ENCODE measurements at places on chromosomes 13 and 19.

DNA sequence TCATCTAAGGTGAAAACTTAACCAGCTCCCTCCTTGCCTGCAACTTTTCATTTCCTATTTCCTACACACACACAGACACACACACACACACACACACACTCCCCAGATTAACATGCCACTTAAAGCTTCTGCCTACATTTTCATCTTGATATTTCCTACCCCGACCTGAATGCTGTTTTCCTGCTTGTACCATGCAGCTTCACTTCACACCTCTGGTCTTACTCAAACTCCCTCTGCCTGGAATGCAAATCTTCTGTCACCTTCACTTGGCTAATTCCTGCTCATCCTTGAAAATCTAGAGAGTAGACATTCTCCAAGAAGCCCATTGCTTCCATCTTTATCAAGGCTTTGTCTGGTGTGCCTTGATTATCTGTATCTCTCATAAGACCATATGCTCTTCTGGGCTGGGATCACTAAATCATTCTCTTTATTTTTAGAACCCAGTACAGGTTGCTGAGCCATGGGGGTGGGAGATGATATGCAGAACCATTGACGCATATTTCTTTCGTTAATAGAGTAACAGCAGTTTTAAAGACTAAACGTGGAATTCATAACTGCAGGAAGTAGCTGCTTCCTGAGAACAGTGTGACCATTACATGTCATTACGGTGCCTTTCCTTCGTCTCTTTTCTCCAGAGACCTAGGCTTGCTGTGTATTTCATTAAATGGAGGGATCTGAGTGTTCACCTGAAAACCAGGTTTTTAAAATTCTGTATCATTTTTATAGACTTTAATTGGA, 37.7 kb downstream of the CNMD start:
- DNase-seq, result no peak

DNA sequence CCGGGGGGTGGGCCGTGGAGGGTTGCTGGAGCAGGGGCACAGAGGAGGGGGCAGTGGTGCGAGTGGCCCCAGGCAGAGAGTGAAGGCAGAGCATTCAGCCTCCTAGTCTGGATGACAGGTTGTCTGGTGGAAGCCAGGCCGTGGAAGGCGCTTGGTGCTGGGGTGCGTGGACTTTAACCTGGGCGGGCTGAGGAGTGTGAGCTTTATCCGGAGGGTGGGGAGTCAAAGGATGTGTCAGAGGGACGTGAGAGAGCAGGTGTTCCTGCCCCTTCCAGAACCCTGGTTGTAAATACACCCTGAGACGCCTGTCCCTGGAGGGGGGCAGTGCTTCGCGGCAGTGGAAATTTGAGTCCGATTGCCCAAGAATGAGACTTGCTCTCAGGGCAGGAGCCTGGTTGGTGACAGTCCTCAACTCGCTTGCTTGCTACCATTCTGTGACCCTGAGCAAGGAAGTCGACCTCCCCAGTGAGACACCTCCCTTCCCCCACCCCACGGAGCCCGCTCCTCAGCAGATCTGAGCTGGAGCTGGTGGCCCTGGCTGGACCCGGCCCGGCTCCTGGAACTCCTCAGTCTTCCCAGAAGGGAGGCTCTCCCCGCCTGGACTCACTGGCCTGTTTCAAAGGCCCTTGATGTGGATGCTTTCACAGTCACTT, 2.3 kb downstream of the SPPL2B start:
- no peak for DNase-seq

GRCh38 chr13:109227344-109227940, 558.9 kb downstream of the IRS2 start:
- no peak for DNase-seq

DNA sequence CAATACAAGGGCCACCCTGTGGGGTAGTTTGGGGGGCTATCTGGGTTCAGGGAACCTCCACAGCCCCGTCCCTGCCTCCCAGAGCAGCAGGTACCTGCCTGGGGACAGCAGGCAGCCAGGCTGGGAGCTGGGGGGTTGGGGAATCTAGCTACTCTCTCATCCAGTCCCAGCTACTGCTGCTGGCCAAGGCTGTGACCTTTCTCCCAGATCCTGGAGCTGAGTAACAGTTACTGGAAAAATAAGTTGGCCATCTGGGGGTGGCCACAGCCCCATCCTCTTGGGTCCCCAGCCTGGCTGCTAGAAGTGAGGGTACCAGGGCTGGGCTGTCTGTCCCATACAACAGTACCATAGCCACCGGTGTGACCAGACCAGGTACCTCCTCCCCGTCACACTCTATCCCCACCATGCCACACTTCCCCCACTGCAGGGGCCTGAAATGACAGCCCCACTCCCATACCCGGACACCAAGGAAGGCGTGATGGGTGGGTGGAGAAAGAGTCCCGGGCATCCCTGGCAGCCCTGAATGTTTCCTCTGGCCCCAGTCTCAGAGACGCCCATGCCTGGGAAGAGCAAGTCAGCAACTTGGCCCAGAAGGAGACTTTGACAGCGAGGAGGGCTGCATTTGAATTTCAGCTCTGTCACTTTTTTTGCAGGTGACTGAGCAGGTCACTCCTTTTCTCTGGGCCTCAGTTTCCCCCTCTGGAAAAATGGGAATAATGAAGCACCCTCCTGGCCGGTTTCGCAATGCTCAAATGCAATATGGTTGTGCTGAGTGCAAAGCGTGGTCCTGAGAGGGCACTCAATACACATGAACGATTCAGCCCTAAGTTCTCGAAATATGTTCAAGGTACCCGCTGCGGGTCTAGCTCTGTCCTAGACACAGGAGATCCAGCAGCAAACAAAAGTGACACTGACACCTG, 30.7 kb upstream of the NFIC start:
- DNase-seq, result no peak

GRCh38 chr13:79060216-79060615, 345.8 kb downstream of the RBM26 start:
- no peak for DNase-seq

DNA sequence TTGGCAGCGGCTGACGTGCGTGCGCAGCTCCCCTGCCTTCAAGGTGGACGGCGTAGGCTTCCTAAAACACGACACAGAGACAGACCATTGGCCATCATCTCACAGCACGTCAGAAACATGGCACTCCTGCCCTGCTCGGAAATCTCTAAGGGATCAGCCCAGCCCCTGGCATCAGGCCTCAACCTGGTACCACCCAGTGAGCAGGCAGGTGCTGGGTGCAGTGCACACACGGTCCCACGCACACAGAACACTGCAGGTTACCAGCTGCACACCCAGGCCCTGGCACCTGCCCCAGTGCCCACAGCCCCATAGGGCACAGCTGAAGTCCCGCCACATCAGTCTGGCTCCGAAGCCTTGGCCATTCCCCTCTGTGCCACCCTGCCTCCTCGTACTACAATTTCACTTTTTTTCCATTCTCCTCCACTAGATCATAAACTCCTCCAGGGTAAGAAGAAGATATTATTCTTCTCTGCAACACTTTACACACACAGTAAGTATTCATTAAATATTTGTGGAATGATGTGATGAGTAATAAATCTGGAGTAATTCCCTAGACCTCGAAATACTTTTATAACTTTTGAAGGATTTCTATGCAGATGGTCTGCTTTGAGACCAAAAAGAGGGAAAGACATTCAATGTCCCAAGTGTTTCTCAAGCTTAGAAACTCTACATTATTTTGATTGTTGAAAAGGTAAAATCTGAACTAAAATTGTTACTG, 156.4 kb downstream of the COL4A1 start:
- DNase-seq, result no peak

DNA sequence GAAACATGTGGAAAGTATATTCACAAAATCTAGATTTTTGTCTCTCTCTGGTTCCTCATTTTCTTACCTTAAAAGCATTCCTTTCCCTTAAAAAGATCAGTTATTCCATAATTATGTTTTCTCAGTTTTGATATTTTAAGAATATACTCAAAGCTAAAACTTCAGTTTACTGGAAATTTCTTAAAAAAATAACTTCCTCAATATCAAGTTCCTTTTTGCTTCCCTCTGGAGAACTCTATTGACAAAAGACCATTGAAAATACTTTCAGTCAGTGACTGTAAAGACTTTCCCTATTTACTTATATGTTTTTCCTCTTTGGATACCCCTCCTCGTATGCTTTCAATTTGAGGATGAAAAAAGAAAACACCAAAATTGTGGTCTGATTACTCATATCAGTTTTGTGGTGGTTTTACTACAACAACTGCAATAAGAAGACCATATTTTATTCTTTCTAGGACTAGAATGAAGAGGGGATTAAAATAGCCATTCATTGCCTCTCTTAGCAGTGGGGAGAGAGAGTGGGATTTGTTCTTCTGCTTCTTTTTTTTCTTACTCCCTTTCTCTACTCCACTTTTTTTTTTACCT, 113.2 kb downstream of the ESD start:
- no peak for DNase-seq

DNA sequence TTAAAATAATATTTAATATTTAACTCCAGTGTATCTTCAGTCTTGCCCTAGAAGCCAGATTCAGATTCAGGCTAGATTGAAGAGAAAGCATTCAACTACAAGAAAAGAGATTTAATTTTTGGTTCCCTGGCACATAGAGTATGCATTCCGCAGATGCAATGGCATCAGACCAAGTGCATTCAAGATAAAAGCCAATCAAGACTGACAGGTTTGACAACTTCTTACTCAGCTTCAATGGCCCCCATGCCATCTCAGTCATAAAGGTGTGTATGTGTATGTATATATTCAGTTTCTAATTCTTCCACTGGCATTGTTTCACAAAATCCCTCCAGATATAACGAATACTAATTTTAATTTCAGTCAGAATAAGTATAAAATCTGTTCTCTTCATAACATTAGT, 650.8 kb upstream of the GPC6 start:
- no peak for DNase-seq

DNA sequence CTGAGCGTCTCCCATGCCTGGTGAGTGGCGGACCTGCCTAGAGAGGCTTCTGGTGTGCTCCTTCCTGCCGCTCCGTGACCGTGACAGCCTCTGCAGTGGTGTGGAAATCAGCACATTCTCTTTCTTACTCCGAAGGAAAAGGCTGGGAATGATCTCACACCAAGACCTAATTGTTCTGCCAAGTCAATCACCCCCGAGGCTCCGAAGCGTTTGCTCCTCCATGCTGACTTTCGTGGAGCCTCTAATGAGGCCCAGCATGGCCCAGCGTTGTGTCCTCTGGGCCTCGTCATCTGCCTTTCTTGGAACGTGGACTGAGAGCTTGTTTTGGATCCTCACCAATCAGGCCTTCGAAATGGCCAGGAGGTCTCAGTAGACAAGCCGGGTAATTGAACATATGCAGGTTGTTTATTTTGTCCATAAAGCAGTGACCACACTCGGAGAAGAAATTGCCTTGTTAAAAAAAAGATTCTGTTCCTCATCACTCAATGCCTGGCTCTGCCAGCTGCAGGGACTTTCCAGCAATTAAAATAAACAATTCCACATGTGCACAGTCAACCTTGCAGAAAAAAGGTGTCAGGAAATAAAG, 107.1 kb downstream of the UBL3 start:
- DNase-seq, result no peak

DNA sequence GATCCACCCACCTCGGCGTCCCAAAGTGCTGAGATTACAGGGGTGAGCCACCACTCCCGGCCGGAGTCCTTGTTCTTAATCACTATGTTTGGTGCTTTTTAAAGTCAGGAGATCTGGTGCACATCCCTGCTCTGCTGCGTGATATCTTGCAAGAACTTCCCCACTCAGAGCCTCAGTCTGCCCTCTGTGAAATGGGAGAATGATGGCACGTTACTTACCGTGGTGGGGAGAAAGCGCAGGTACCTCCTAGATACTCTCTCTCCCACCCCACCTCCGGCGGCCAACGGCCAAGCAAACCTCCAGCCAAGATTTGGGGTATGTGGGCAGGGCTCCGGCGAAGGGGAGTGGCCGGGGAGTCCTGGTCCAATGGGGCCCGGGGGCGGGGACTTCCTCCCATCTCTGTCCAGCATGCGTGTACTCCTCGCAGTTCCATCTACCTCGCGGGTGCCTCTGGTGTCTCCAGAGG, at the start of gene RYR1:
Gene RYR1 (plus strand): TSS at position 424 of the 466 bp plus-strand sequence. CDS start 139 bp downstream, outside the sequence.
- no peak for DNase-seq

GRCh38 chr13:50531917-50532899, 311.3 kb downstream of the DLEU7 start:
- DNase-seq, result no peak

- DNase-seq, result no peak
These were observed 92.7 kb upstream of the SOX1 start for GRCh38 chr13:111974341-111974640.

DNA sequence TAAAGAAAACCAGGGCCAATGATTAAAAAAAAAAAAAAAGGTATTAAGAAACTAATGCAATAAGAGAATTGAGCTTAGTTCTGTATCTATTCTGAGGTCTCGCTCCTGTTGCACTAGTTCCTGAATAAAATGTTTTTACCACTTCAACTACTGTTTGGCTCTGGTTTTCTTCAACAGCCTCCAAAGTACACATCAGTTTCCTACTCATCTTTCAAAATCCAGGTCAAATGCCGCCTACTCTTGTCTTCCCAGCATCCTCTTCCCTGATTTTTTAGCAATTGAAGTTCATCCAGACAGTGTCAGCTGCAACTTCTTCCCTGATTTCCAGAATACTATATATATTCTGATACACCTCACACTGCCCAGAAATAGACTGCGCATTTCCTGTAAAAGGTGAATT, 1.4 kb upstream of the RCBTB1 start:
- no peak for DNase-seq

GRCh38 chr13:98893371-98893770, 84.5 kb downstream of the DOCK9 start:
- DNase-seq, result no peak
